ENCODE measurements at places on chromosomes 7 and 10.

- DNase-seq: no peak
These were observed 72.5 kb downstream of the CDK6 start for GRCh38 chr7:92763636-92764423.

DNA sequence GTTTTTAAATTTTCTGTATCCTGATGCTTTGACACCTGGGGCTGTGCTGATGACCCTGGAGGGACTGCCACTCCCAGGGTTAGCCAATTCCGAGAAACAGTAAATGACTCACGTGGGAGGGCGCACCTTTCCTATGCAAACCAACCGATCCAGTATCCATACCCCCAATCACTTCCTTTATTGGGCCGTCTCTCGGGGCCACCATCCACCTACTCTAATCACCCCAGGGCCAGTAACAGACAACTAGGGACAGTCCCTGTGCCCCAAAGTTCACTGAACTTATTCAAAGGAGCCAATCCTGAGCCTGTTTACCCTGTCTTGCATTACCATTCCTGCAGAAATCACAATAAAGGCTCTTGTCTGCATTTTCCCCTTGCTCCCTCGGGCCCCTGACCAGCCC lies 6.6 kb upstream of the LGI1 start:
- no peak for DNase-seq

DNA sequence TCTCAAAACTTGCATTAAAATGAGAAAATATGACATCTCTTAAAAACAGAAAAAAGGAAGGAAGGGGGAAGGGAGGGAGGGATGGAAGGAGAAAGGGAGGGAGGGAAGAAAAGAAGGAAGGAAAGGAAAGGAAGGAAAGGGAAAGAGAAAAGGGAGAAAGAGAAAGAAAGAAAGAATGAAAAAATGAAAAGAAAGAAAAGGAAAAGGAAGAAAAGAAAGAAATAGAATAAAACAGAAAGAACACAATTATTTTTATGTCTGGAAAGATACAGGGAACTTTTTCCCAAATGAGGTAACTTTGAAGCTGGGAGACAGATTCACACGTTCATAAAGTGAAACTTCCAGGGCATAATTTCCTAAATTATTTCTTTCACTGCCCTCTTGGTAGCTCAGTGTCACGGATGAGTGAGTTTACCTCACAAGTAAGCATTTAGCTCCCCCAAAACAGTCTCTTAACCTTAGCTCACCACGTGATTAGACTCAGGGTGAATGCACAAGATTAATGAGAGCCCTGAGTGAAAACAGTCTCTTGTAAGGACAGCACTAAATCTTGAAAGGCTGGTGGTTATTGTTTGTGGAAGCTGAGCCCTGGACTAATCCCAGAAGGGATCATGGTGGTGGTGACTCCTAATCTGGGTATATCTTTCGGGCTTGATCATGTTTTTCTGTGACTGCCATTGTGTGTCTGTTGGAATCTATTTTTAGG lies 74.1 kb upstream of the HDAC9 start:
- no peak for DNase-seq

GRCh38 chr7:112398534-112398933 lies 51.7 kb upstream of the IFRD1 start:
- no peak for DNase-seq

- DNase-seq: no peak
These were observed 12.9 kb downstream of the TTYH3 start for GRCh38 chr7:2644562-2645273.

GRCh38 chr7:111439977-111440376 lies 122.3 kb downstream of the IMMP2L start:
- no peak for DNase-seq

GRCh38 chr7:105210721-105211205 lies 178.0 kb downstream of the SRPK2 start:
- no peak for DNase-seq

GRCh38 chr7:36967387-36967786 lies 243.1 kb upstream of the AOAH start:
- no peak for DNase-seq

- no peak for DNase-seq
These were observed 32.2 kb upstream of the EXOC6 start for GRCh38 chr10:92816091-92816531.

DNA sequence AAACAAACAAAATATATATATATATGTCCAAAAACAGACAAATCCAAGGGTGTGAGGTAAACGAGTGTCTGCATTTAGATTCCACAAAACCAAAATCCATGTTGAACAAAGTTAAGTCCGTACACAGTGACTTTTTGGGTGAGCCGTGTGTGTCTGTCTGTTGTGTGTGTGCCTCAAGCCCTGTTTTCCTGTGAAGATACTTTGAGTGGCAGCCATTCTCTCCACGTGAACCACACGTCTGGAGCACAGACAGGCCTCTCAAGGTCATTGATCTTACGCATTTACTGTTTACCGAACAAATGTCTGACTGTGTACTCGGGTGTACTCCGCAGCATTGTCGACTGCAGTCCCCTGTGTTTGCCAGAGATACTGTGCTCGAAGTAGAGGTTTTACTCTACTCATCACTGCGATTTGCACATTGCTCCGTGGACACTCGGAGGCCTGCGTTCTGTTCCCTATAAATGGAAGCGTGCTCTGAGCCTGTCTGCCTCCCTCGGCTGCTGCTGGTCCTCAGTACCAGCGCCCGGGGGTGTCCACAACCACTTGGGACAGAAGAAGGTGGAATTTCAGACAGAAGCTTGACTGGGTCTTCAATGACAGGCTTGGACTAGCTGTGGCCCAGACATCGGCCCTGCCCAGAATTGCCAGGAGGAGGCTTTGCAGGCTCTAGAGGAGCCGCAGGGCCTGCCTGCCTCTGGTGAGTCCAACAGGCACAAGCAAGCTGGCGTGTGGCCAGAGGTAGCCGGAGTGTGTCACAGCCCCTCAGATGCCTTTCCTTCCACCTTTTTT lies 22.1 kb downstream of the CYP17A1 start:
- DNase-seq: no peak

- no peak for DNase-seq
These were observed 199.9 kb upstream of the GRB10 start for GRCh38 chr7:50982626-50983025.

- no peak for DNase-seq
These were observed 14.4 kb upstream of the SPRN start for GRCh38 chr10:133438711-133439273.

DNA sequence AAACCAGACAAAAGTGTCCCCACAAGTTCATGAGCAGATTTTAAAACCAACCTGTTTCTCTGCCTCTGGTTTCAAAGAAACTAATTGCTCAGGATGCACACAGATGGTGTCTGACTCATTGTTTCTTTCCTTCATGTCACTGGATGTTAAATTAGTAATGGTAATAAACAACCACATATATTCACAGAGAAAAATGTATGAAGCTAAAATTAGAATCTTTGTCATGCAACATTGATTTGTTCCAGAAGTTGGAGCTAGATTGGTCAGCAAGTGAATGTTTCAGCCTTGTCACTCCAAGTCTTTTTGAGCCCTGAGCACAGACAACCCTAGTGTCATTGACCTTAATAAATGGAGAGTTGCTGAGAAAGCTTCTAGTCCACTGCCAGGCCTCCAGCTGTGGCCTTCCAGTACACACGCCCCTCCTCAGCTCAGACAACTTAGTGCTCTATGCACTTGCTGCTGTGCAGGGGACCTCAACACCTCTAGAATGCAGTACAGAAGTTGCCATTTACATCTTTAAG lies 175.9 kb downstream of the CCDC71L start:
- no peak for DNase-seq

DNA sequence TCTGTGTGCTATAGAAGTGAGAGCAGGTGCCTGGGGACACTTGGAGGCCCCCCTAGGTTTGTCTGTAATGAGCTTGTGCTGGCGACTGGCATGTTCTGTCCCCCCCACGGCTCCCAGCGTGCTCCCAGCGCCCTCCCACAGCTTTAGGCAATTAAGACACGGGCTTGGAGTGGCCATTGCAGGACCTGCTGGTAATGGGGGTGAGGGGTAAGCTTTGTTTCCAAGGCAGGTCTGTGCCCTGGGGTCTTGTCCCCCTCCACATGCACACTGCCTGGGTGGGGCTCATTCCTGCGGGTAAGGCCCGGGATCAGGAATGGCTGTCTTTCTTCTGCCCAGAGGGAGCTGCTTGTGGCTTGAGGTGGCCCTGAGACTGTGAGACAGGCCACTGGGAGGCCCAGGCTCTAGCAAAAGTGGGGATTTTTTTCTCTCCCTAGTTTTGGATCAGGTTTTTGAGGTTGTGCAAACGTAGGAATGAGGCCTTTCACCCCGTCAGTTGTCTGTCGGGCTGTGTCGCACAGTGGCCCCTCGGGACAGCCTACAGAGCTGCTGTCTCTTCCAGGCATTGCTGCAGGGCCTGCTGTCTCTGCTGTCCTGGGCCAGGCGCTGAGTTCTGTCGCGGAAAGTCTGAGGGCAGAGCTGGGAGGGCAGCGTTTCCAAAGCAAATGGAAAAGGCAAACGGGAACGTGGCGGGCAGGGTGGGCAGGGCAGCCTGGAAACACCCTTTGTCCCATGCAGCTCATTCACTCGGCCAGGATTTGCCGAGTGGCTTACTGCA lies 107.4 kb downstream of the LHPP start:
- DNase-seq: no peak

GRCh38 chr10:74669210-74669609 lies 157.2 kb upstream of the KAT6B start:
- no peak for DNase-seq

DNA sequence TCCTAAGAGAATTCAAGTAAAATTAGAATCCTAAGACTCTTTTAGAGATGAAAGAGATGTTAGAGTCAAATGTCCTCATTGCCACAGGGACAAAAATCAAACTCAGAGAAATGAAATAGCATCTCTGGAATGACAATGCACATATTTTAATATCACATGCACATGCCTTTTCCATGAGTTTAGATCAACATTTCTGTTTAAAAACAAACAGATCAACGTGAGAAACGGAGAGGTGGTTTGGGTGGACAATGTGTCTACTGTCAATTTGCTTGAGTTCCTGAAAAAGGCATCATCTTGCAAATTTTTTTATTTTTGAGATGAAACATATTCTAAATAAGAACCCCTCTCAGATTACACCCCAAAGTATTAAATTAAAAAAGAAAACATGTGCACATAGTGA lies 130.0 kb downstream of the CHRM2 start:
- DNase-seq: no peak

DNA sequence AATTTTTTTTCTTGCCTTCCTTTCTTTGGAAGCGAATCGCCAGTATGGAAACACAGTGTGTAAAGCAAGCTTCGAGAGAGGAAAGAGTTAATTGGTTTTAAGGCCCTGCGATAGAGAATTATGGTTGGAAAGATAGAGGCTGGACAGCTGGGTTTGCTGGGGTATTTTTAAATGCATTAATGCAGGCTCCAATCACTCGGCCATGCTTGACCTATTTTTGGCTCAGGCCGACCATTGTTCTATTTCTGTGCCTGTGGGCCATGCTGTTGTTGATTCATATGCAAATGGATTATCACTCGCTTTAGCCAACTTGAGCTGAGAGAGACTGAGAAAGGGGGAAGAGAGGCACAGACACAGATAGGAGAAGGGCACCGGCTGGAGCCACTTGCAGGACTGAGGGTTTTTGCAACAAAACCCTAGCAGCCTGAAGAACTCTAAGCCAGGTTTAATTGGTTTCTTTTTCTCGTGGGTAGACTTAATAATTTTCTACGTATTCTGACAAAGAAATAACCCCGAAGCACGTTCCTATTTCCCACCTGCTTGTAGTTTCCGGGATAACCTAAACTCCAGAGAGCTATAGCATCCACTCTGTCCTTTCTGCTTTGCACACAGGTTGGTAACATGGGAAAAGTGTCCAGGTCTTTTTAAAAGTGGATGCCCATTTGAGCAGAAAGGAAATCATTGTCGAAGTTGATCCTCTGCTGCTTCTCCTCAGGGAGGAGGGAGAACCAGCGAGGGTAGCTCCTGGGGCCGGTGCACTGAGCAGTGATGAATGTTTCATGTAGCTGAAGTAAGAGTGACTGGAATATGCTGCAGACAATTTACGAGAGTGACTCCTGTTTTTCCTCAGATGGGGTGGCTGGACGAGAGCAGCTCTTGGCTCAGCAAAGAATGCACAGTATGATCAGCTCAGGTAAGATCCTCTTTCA lies at the start of gene HDAC9:
Gene HDAC9, plus strand, starts transcription at position 338 of the 929 bp plus-strand sequence. Its CDS starts 554 bp downstream, at position 892.
- DNase-seq: no peak

GRCh38 chr7:79475455-79475854 lies 22.0 kb upstream of the MAGI2 start:
- no peak for DNase-seq

DNA sequence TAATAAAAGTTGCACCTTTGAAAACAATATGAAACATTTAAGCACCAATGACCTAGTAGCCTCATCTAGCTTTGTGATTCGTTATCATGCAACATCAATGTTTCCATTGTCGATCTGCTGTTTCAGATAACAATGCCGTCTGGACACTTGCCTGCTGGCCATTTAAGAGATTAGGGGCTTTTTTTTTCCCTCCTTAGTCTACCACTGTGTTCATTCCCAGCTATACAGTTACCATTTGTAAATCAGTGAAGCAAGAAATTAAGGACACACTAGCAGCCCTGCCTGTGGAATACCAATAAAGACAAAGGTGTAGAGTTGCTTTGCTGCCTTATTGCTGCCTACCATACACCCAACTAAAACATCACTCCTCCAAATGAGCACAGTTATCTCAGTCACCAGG lies 37.6 kb upstream of the MYO3A start:
- no peak for DNase-seq

DNA sequence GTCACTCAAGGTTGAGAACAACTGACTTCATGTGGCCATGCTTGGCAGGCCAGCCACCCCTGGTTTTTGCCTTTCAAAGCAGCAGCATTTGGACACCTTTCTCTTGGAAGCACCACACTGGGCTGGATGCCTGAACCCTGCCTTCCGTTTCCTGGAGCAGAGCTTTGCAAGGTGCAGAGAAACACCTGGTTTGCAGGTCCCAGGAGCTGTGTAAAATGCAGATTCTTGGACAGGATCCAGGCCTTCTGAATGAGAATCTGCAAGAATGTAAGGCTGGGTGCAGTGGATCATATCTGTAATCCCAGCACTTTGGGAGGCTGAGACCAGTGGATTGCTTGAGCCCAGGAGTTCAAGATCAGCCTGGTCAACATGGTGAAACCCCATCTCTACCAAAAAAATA lies 18.0 kb upstream of the DUSP5 start:
- no peak for DNase-seq

GRCh38 chr10:43648095-43648397 lies 635 bp downstream of the ZNF32 start:
- no peak for DNase-seq

DNA sequence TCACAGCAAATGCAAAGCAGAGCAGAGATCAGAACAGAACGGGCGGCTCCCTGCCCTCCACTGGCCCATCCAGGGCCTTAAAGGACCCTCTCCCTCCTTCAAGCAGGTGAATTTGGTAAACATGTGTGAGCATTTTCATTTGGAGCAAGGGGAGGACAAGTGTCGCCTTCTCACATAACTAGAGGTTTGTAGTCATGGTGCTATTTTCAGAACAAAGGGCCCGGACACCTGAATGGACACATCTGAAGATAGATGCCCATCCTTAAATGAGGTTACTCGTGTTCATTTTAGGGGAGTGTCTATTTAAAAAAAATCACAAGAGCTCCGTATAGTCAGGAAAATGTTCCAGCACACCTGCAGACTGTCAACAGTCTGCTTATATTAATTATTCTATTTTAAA lies 153.8 kb downstream of the PRKCQ start:
- no peak for DNase-seq

- DNase-seq: no peak
These were observed 101.0 kb upstream of the STEAP1B start for GRCh38 chr7:22601003-22601402.

All from cortex of kidney (tissue), 1 donor.